Lower lobe of right lung (tissue), 2 donors: ENCODE measurements at places on chromosomes 6 and 20. TPM values are rescaled to one million over a fixed set of nuclear protein-coding genes. Genes with fewer than 3 reads are reported as not detected.

- H3K27me3 ChIP-seq = no peaks in the 10 kb centered on the region
- H3K36me3 ChIP-seq = no peaks in the 10 kb centered on the region
- no peak overlapping the region for H3K27ac ChIP-seq
- DNase-seq = peak; percentile 71
- H3K4me3 ChIP-seq = no peak overlapping the region
Measured at GRCh38 chr6:107670792-107671199, 153.3 kb downstream of the SCML4 start.

DNA sequence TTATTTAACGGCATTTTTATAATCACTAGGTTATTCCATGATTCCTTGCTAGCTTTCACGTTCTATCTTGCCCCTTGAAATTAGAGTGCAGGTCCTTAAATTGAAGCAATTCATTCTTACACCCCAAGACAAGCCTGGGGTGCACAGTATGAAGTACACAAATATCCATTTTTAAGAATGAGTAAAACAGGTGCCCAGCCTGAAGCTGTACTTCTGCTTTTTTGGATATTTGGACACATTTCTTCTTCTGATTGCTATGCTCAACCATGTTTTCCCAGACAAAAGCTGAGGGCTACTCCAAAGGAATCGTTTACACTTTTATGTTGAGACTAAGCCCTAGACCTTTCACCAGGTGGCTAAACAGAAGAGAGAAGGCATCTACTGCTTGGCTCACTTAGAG lies 7.9 kb upstream of the TAGAP start:
- no peak overlapping the region for H3K4me3 ChIP-seq
- no peaks in the 10 kb centered on the region for H3K27me3 ChIP-seq
- H3K4me1 ChIP-seq = peaks cover 26% of the 10 kb centered on the region
- H3K36me3 ChIP-seq = no peaks in the 10 kb centered on the region
- no peak for DNase-seq

DNA sequence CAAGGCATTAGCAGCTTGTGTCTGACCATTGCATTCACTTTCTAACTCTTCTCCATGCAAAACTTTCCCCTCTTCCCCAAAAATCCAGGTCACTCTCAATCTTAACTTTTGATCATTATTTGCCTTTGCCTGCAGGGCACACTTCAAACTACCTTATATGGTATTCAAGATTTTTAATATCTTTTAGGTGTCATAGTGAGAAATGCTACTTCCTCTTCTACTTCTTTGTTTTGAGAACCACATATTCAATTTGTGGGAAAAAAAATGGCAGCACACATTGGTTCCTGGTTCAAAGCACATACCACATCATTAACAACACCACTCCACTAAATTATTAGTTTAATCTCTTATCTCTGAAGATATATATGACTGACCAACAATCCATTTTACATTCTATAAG lies 1267.0 kb upstream of the CITED2 start:
- no peak for DNase-seq
- no peak overlapping the region for H3K4me3 ChIP-seq
- H3K27ac ChIP-seq = no peak overlapping the region
- no peaks in the 10 kb centered on the region for H3K27me3 ChIP-seq

GRCh38 chr6:39558079-39558478 lies 167.1 kb downstream of the KIF6 start:
- no peak for DNase-seq
- H3K27me3 ChIP-seq = no peaks in the 10 kb centered on the region
- peaks cover 5% of the 10 kb centered on the region for H3K4me1 ChIP-seq
- H3K27ac ChIP-seq = no peak overlapping the region
- H3K4me3 ChIP-seq = no peak overlapping the region
- no peaks in the 10 kb centered on the region for H3K36me3 ChIP-seq

DNA sequence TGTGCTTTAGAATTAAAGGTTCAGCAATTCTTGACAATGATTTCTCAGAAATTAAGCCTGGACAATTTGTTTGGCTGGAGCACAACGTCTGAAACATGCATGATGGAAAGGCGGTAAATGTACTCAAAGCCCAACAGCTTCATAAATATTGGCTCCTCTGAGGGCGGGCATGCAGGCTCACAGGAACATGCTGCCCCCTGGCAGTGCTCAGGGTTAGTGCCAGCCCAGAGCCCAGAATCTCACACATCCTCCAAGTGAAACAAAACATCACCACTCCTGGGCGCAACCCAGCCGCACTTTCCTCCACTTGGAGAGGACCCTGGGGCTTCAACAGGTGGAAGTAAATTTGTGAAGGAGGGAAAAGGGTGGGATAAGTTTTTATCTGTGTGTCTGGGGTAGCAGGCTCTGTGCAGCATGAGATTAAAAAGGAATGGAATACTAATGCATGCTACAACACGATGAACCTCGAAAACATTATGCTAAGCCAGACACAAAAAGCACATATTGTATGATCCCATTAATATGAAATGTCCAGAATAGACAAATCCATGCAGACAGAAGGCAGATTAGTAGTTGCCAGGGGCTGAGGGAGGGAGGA lies 54.1 kb upstream of the PTPRT start:
- H3K36me3 ChIP-seq = no peaks in the 10 kb centered on the region
- peaks cover 3% of the 10 kb centered on the region for H3K27me3 ChIP-seq
- H3K4me1 ChIP-seq = no peaks in the 10 kb centered on the region
- H3K27ac ChIP-seq = no peak overlapping the region
- DNase-seq = no peak

GRCh38 chr20:61123751-61124368 lies 128.2 kb upstream of the CDH4 start:
- H3K4me3 ChIP-seq = no peak overlapping the region
- H3K27ac ChIP-seq = no peak overlapping the region
- H3K4me1 ChIP-seq = no peaks in the 10 kb centered on the region
- H3K36me3 ChIP-seq = no peaks in the 10 kb centered on the region
- DNase-seq = no peak

- no peaks in the 10 kb centered on the region for H3K27me3 ChIP-seq
- no peaks in the 10 kb centered on the region for H3K36me3 ChIP-seq
- no peak overlapping the region for H3K4me3 ChIP-seq
Measured at GRCh38 chr6:149425224-149425623, 25.2 kb downstream of the SUMO4 start.

DNA sequence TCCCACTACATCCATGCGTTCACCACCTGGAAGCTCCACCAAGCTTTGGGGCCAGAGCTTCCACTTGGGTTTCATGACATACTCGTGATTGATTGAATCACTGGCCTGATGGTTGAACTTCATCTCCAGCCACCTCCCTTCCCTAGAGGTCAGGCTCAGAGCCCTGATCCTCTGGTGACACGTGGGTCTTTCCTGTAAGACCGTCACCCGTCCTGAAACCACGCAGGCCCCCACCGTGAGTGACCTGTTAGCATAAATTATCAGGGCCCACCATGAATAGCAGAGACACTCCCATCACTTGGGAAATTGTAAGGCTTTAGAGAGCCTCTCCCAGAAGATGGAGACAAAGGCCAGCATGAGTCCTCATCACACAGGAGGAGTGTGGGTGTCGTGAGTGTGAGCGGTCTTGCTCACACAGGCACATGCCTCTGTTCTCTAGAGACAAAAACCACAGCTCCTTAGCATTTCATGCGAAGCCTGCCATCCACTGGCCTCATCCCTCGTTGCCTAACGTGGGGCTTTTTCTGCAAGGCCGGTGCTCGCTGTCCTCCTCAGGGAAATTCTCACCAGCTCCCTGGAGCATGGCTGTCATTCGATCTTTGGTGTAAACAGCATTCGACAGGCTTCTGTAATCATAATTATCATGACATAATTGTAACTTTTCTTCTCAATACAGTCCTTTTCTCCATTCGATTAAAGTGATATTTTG lies 65.1 kb upstream of the DUSP22 start:
- H3K27me3 ChIP-seq = no peaks in the 10 kb centered on the region
- no peak overlapping the region for H3K27ac ChIP-seq
- no peak overlapping the region for H3K4me3 ChIP-seq
- no peak for DNase-seq

GRCh38 chr6:3911614-3912336 lies 62.6 kb downstream of the FAM50B start:
- H3K27me3 ChIP-seq = peaks cover 5% of the 10 kb centered on the region
- no peak overlapping the region for H3K4me3 ChIP-seq
- peaks cover 29% of the 10 kb centered on the region for H3K4me1 ChIP-seq
- H3K27ac ChIP-seq = no peak overlapping the region
- H3K36me3 ChIP-seq = no peaks in the 10 kb centered on the region
- no peak for DNase-seq

- H3K36me3 ChIP-seq = no peaks in the 10 kb centered on the region
- DNase-seq = no peak
- H3K4me1 ChIP-seq = no peaks in the 10 kb centered on the region
- H3K27ac ChIP-seq = no peak overlapping the region
- H3K27me3 ChIP-seq = no peaks in the 10 kb centered on the region
Measured at GRCh38 chr6:102023977-102024657, 630.6 kb downstream of the GRIK2 start.

- no peaks in the 10 kb centered on the region for H3K36me3 ChIP-seq
- H3K4me3 ChIP-seq = no peak overlapping the region
- DNase-seq = peak; percentile 44
- H3K27ac ChIP-seq = no peak overlapping the region
- H3K27me3 ChIP-seq = no peaks in the 10 kb centered on the region
- H3K4me1 ChIP-seq = no peaks in the 10 kb centered on the region
Measured at GRCh38 chr6:25788305-25788922, 33.9 kb downstream of the SLC17A4 start.

DNA sequence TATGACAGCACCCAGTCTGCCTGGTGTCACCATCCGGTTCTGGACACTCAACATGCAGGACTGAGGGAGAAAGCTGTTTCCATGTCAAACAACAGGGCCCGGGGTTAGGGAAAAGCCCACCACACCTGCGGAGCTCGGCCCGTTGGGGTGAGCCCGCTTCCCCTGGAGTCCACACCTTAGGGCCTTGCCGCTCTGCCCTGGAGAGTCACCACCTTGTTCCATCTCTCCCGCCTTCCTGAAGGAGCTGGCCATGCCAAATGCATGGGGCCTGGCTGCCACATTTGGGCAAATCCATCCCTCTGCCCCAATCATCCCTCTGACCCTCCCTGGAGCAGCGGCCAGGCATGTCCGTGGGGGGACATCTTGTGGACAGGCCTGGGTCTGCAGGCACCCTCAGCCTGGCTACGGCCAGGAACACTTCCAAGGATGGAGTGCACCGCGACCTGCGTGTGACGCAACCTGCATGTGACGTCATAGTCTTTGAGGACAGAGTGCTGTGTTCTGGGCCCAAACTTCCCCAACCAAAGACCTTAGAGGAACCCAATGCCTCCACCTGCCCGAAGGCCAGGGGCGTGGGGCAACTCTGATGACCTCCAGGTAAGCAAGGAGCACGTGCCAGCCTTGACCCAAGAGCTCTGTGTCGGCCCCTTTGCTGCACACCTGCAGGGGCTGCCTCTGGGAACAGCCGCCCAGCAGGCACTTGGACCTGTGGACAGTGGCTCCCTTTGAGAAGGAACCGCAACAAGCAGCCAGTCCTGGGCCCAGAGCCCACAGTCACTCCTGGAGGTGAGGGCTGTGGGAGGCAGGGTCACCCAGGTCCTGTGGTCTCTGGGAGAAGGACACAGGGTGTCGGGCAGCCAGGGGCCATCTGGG lies 1.7 kb downstream of the CABLES2 start:
- DNase-seq = no peak
- H3K4me3 ChIP-seq = peak overlapping the region; percentile 70
- H3K4me1 ChIP-seq = peaks cover 32% of the 10 kb centered on the region
- no peaks in the 10 kb centered on the region for H3K27me3 ChIP-seq
- H3K27ac ChIP-seq = no peak overlapping the region

DNA sequence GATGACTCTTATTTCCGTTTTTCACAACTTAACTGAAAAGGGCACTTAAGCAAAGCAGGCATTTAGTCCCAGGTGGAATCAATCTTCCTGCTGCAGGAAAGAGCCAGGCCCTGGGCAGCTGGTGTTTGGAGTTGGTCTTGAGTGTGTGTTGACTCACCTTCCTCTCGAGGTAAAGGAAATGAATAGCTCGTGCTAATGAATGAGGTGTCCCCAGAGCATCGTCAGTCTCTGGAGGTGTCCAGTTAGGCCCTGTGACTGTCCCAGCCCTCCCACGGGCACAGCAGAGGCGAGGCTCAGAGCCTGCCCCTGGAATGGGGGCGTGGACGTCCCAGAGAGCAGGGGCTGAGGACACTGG lies 277.7 kb downstream of the NRN1 start:
- no peaks in the 10 kb centered on the region for H3K27me3 ChIP-seq
- H3K4me3 ChIP-seq = no peak overlapping the region
- no peak for DNase-seq
- no peaks in the 10 kb centered on the region for H3K36me3 ChIP-seq
- H3K27ac ChIP-seq = no peak overlapping the region

DNA sequence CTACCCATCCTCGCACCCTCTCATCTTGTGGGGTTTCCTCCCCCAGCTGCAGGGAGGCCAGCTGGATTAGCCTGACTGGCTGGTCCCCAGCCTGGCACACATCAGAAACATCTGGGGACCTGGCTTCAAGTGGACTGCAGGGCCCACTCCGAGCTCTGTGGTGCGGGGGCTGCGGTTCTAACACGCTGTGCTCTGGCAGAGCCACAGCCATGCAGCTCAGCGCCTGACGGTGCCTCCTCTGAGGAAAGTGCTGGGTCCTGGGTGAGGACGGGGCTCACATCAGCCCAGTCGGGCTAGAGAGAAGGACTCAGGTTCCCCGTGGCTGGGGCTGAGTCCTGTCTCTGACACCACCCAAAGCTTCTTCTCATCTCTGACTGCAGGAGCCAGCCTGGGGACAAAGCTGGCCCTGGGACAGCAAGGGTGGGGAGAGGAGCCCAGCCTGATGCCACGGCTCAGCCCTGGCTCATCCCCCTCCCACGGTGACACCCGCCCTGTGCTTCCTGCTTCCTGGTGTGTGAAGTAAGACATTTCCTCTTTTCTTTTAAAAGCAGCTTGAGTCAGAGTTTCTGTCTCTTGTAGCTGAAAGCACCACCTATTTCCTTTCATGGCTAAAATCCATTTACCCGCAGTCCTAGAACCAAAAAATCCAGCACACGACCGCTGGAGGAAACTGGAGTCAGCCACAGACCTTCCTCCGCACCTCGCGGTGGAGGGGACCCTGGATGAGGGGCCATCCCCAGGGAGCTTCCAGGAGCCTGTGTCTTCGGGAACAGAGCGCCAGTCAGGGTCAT lies 127.4 kb upstream of the AFDN start:
- H3K4me3 ChIP-seq = peak overlapping the region; percentile 20
- H3K27ac ChIP-seq = peak overlapping the region; percentile 78
- no peaks in the 10 kb centered on the region for H3K27me3 ChIP-seq
- H3K4me1 ChIP-seq = peaks cover 22% of the 10 kb centered on the region
- H3K36me3 ChIP-seq = no peaks in the 10 kb centered on the region

DNA sequence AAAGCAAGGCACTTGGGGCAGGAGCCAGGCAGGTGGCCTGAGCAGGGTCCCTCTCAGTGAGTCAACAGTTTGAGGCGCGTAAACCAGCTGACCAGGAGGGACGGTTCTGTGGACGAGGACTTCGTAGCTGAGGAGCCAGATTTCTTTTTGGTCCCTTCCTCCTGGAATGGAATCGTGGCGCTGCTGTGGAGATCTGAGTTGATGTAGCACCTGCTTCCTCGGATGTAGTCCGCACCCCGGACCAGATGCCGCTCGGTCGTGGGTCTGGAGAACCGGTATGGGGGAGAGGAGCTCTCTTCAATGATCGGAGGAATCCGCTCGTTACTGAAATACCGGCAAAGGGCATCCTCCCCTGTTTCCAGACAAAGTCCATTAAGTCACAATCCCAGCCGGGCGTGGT lies 49.7 kb upstream of the IPCEF1 start:
- no peaks in the 10 kb centered on the region for H3K27me3 ChIP-seq
- no peak overlapping the region for H3K27ac ChIP-seq
- no peaks in the 10 kb centered on the region for H3K36me3 ChIP-seq
- peaks cover 12% of the 10 kb centered on the region for H3K4me1 ChIP-seq

Gene BPIFB2
- 0.21 TPM for total RNA-seq

Gene THBS2
- 8.8 TPM for total RNA-seq

Gene MUCL3
- 5.3 TPM for total RNA-seq

Gene C6orf141
- total RNA-seq = 4.1 TPM
